ENCODE measurements at places on chromosomes 12 and 14. TPM values are rescaled to one million over a fixed set of nuclear protein-coding genes. Genes with fewer than 3 reads are reported as not detected.

ACTN1 gene
- not detected for total RNA-seq

ANKRD33 gene
- not detected for total RNA-seq

BDKRB1 gene
- not detected for total RNA-seq

TAS2R50 gene
- 12.0 TPM for total RNA-seq

LYZ gene
- not detected for total RNA-seq

GPX2 gene
- not detected for total RNA-seq

OR4K2 gene
- total RNA-seq: not detected

RFX4 gene
- total RNA-seq: not detected

SMIM41 gene
- 0.75 TPM for total RNA-seq

BATF gene
- total RNA-seq: not detected

LMO3 gene
- not detected for total RNA-seq

HOXC12 gene
- not detected for total RNA-seq

GRCh38 chr14:64340560-64341196 lies 46.5 kb upstream of the ESR2 start:
- no peak for DNase-seq

GRCh38 chr12:93908846-93909567 lies 231.8 kb downstream of the CRADD start:
- no peak for DNase-seq

DNA sequence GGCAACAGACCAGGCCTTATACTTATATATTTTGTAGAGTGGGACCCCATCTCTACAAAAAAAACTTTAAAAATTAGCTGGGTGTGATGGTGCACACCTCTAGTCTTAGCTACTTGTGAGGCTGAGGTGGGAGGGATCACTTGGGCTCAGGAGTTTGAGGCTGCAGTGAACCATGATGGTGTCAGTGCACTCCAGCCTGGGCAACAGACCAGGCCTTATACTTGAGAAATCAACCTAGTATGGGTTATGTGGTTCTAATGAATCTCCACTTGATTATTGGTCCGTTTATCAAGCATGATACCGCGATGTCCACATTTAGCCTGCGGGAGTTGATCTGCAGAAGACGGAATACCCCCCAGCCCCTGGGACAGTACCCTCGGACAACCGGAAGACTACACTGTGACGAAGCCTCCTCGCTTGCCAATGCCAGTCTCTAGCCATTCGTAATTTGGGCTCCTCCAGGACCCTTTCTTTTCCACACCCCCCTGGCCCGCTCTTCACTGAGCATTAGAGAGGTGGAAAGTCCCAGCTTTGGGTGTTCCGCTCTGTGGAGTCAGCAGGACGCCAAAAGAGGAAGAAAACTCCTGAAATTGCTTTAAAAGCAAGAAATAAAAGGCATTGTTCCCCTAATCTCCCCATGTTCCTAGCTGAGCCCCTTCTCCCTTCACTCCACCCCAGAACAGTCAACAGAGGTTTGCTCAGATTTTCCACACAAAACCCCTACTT lies 19.4 kb downstream of the LTBP2 start:
- DNase-seq: no peak

- DNase-seq: no peak
These were observed 18.5 kb downstream of the HPD start for GRCh38 chr12:121839993-121840761.

DNA sequence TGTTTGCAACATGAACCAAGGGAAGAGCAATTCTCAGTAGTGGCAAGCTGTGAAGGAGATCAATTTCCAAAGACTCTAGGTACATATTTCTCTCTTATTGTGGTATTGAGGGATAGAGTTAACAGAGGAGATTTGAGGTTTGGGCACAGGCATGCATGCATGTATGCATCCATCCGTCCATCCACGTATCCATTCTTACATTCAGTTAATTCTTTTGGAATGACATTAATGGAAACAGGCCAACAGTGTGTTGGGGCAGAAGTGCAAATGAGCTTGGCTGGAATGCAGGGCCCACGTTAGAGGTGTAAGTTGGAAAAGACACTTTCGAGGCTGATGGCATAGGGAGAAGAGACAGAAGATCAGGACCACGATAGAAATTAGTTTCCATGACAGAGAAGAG lies 216.9 kb upstream of the PELI2 start:
- no peak for DNase-seq

DNA sequence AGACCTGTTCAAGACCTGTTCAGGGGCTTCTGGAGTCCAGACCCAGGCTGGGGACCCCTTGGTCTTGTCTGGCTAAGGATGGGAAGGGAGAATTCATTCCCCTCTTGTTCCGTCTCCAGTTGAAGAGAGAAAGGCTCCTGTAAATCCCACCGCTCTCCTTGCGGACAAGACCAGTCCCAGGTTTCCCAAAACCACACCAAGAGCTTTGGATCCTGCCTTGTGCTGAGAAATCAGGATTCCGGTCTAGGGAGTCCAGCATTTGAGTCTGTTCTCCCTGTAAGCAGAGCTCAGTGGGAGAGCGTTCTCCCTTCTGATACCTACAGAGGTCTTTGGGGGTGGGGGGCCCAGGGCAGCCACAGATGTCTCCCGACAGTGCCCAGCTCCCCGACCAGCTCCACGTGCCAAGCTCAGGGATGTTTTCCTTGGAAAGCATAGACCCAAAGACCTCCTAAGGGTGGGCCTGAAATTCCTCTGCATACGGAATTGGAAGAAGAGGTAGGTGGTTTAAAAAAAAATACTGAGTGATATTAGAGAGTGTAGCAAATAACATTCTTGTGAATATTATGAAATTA lies 1.9 kb downstream of the HOXC13 start:
- no peak for DNase-seq

GRCh38 chr12:13680916-13681315 lies 300.5 kb downstream of the GRIN2B start:
- DNase-seq: no peak

- DNase-seq: no peak
These were observed 23.1 kb upstream of the DLK1 start for GRCh38 chr14:100703386-100704220.

DNA sequence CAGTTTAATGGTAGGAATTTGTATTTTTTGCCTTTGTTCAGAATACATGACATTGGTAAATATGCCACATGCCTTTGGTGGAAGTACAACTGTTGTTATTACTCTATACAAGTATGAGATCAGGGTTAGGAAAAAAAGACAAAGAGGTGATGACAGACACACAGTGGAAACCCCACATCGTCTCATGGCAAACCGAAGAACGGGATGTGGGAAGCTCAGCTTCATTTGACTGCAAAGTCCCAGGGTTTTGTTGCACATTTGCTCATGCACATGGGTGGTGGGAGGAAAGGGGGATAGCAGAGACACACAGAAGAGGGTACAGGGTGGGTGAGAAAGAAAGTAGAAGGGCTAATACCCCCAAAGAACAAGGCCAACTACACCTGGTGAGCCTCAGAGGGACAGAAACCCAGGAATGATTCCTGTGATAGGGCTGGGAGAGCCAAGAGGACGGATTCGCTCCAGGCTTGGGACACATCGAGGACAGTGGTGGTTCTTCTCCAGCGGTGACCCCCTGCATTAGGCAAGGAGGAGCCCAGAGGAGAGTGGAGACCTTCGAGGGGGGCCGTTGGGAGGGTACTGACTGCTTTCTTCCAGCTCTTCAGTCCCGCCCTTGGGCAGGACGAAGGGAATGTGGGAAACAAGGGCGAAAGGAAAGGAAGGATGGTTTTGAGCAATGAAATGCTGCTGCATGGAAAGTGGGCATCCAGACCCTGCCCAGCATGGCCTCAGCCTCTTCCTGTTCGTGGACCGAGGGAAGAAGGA lies 8.1 kb downstream of the VAMP1 start:
- DNase-seq: no peak

GRCh38 chr12:104106965-104107364 lies 31.0 kb downstream of the NFYB start:
- peak; percentile 45 for DNase-seq

GRCh38 chr12:92530706-92531105 lies 172.1 kb upstream of the PLEKHG7 start:
- DNase-seq: no peak

- no peak for DNase-seq
These were observed 28.6 kb downstream of the TDG start for GRCh38 chr12:103994235-103994634.

GRCh38 chr14:84234281-84234680 lies 1295.7 kb upstream of the FLRT2 start:
- no peak for DNase-seq

DNA sequence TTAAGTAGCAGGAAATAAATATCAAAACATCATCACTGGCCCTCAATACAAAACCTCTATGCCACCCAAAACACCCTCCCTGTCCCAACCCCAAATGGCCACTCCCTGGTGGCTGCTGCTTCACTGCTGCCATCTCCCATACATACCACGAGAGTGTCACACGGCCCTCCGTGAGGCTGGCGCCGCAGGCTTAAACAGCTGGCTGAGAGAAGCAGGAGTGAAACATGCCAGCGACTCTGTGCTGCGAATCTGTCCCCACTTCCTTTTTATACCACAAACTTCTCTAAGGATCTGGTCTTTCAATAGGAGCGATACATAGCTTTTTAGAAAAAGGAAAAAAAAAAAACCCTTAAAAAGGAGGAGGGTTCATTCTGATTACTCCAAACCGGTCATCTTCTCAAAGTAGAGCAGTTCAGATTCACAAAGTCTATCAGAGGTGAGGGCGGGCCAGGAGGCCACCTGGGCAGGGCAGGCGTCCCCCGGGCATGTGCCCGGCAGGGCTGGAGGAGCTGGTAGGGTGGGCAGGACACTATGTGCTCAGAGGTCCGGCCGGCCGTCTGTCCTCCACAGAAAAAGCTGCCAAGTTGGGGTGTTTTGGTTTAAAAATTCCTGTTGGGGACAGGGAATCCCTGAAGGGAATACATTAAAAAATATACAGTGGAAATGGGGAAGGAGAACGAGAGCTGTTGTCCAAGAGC lies 26.5 kb downstream of the MAX start:
- DNase-seq: no peak

DNA sequence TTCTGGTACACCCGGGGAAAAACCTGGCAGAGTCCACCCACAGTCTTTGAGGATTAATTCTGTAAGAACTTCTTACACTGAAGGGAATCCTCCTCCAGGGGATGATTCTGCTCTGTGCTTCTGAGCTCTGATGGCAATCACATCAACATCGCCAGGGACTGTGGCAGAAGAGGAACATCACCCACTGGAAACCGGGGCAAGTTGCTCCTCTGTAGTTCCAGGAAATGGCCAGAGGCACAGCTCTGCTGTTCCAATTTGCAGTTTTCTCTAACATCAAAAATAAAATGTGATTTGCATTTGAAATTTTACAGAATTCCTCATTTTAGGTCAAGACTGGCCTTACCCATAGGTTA lies 207.6 kb downstream of the DAD1 start:
- no peak for DNase-seq

- no peak for DNase-seq
These were observed 73.2 kb upstream of the VRK1 start for GRCh38 chr14:96723946-96724345.

DNA sequence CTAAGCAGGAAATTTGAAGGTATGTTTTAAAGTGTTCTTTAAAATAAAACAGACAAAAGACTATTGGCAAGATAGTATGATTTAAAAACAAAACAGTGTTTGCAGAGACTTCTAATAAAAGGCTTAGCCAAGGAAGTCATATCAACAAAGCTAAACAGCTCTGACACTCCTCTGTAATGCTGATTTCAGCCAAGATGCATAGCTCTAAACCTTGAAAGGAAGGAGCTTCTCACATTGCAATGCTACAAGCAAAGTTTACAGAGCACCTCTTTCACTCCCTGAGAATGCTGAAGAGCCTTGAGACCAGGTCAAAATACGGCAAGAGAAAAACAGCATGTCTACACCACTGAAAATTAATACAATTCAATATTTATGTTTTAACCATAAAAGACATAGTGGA lies 51.8 kb downstream of the PARP11 start:
- DNase-seq: no peak

DNA sequence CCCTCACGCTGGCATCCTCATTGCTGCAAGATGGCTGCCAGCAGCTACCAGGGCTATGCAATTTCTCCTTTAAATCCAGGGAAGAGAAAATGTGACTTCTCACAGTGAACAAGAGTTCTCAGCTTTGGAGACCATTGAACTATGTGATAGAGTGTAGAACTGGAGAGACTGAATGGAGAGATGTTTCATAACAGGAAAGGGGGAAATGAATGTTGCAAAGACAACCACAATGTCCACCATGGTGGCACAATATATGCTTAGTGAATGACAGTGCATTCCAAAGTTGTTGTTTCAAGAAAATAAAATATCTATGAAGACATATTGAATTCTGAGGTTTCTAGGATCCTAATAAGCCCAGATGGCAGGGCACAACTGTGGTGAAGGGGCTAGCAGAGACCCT lies 13.2 kb upstream of the COCH start:
- no peak for DNase-seq

- DNase-seq: no peak
These were observed 6.6 kb upstream of the SLC8B1 start for GRCh38 chr12:113341535-113341934.

- DNase-seq: peak; percentile 71
These were observed 13.2 kb upstream of the CDH24 start for GRCh38 chr14:23070262-23071129.

DNA sequence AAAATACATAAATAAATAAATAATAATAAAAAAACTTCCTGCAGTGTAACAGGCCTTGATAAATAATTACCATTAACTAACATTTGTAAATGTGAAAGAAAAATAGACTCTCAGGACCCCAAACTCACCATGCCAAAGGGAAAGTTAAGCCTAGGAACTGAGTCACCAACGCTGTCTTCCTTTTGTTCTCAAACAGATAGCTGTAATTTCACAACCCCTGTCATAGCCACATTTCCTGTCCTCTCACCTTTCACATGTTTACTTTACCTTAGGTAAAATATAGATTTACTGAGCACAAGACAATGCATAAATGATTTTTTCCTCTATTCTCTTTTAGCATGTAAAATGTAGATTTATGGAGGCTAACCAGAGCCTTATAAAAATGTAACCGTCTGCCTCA lies 35.9 kb upstream of the CHST11 start:
- DNase-seq: no peak

- DNase-seq: no peak
These were observed 25.9 kb downstream of the CMKLR1 start for GRCh38 chr12:108313241-108313605.

GRCh38 chr14:24843494-24843893 lies 206.5 kb downstream of the STXBP6 start:
- no peak for DNase-seq

DNA sequence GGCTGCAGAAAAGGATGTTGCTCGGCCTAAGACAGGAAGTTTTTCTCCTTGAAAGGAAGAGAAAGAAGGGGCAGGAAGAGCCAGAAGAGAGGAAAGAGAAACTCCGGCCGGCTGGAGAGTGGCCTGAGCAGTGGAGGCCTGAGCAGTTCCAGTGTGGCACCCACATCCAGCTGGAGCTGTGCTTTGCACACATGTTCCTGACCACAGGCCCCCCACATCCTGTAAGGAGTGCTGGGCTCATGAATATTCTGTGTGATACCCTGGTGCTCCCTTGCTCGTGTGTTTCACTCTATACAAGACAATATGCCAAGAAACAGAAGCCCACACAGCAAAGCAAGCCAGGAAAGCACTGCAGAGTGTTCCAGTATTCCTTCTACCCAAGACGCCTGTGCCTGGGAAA lies 27.1 kb downstream of the POLE start:
- DNase-seq: no peak

Measured in Karpas-422 (cell line).